H4 (cell line): ENCODE measurements at places on chromosomes 12 and 14.

- no peak for DNase-seq
Observed at GRCh38 chr12:119051474-119051873, 70.1 kb downstream of the SRRM4 start.

GRCh38 chr12:11839091-11839641 is 189.7 kb downstream of the ETV6 start:
- peak; percentile 41 for DNase-seq

- no peak for DNase-seq
Observed at GRCh38 chr12:7146906-7147305, 16.7 kb downstream of the CLSTN3 start.

DNA sequence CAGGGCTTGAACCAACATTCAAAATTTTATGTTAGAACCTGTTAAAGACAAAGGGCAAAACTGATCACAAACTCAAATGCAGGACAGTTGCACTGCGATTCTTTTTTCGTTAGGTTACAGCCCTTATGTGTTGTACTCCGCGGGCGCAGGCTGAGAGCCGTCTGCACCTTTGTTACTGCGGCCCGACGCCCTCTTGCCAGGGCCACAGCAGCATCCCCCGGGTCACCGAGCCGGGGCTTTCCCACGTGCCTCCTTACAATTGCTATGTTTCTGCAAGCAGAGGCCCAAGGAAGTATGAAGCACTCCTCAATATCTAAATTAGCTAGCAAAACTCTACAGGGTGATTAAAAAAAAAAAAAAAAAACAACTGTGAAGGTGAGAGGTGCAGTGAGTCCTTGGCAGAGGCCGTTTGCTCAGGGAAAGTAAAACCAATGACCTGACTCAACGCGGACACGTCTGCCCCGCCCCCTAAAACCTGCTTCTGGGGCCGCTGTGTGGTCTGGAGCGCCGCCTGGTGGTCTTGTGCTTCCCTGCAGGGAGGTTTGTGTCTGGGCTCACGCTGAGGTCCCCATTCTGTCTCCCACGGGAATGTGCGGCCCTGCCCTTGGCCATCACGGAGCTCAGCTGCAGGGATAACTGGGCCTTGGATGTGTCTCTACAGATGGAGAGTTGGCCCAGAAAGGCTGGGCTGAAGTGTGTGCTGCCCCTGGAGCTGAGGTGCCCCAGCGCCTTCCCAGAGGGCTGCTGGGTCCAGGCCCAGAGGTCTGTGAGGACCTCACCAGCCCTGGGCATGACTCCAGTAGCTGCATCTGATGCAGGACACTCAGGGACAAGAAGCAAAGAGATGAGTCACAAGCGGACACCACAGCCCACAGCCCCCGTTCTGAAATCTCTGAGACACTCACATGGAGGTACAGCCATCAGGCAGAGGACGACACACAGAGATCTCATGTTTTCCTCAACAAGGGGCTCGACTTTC is 418.5 kb downstream of the TMEM121 start:
- peak; percentile 14 for DNase-seq

DNA sequence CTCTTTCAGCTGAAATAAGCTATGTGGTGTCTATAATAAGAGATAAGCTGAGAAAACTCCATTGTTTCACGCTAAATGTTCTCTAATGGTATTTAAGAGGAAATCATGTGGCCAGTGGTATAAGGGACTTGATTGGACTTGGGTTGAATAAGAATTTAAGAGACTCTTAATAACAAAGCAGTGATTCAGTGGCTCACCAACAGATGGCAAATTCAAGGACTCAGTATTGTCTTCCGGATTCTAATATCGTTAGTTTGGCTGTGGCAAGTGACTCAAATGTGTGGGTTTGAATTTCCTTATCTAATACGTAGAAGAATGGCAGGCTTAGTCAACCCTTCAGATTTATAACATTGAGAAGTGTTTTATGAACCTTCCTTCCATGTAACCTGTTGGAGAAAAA is 49.1 kb upstream of the KCNH3 start:
- DNase-seq = peak; percentile 40

DNA sequence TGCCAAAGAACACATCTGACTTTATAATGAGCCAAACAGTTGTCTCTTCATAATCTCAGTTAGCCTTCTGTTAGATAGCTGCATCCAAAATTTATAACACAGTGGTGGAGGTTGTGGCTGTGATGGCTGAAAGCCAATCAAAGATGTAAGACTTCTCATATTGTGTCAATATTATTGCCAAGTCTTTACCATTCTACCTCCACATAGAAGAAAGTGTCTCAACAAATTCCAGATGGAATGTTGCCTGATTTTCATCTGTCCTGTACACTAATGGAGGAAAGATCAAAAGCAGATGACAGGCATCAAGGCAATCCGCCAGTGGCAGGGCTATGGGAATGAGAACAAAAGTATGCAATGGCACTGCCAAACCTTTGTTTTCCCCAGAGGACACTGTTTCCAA is 813.1 kb upstream of the NOVA1 start:
- DNase-seq = no peak

GRCh38 chr14:105468621-105469241 is 5.9 kb upstream of the CRIP2 start:
- no peak for DNase-seq
